ENCODE measurements at places on chromosomes 7 and 10. TPM values are rescaled to one million over a fixed set of nuclear protein-coding genes. Genes with fewer than 3 reads are reported as not detected.

The DLX5 gene
- not detected for total RNA-seq

The PLXNA4 gene
- total RNA-seq, result 0.70 TPM

The TNRC18 gene
- total RNA-seq, result 43.3 TPM

The MMD2 gene
- not detected for total RNA-seq

- no peak overlapping the region for H3K27ac ChIP-seq
- peaks cover 8% of the 10 kb centered on the region for H3K27me3 ChIP-seq
- no peak overlapping the region for H3K4me3 ChIP-seq
- no peak for DNase-seq
- no peaks in the 10 kb centered on the region for H3K4me1 ChIP-seq
Measured at GRCh38 chr10:98587156-98587837, 140.6 kb upstream of the HPS1 start.

DNA sequence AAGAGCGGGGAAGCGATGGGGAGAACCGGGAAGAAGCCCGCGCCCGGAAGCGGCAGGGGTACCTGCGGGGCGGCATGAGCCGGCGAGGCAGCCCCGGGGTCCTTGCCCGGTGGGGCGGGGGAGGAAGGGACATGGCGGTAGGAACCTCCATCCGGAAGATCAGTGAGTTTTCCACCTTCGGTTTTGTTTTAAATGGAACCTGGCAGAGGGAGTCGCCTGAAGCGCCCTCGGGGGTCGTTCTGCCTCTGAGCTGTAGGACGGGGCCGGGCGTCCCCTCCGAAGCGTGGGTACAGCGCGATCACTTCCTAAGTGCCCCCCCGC, 471 bp downstream of the PFKP start:
- peaks cover 19% of the 10 kb centered on the region for H3K27me3 ChIP-seq
- peaks cover 40% of the 10 kb centered on the region for H3K36me3 ChIP-seq
- peak overlapping the region; percentile 93 for H3K4me3 ChIP-seq
- DNase-seq, result peak; percentile 79

- H3K4me1 ChIP-seq, result no peaks in the 10 kb centered on the region
- no peak for DNase-seq
- H3K36me3 ChIP-seq, result peaks cover 47% of the 10 kb centered on the region
Measured at GRCh38 chr10:97250952-97251351, 41.5 kb downstream of the ARHGAP19 start.

GRCh38 chr7:142607351-142607750, 141.9 kb upstream of the PRSS1 start:
- H3K36me3 ChIP-seq, result no peaks in the 10 kb centered on the region
- no peak for DNase-seq
- H3K4me1 ChIP-seq, result peaks cover 8% of the 10 kb centered on the region
- no peak overlapping the region for H3K27ac ChIP-seq
- H3K4me3 ChIP-seq, result no peak overlapping the region

DNA sequence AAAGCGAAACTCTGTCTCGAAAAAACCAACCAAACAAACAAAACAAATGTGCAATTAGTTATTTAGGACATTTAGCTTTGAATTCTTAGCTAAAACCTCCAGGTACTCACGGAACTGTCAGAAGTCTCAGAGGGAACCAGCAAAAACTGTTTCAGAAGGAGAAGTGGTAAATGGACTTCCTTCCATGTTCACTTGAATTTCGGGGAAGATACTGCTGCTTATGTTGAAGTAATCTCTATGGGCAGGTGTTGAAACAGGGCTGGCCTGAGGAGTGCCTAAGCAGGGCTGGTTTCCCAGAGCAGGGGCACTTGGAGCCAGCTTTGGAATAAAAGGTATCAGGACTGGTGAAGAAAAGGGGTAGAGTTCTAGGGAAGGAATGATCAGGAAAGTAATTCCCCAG, 2.4 kb upstream of the EXOC6 start:
- peaks cover 34% of the 10 kb centered on the region for H3K4me1 ChIP-seq
- DNase-seq, result no peak
- H3K27me3 ChIP-seq, result no peaks in the 10 kb centered on the region
- H3K36me3 ChIP-seq, result no peaks in the 10 kb centered on the region
- no peak overlapping the region for H3K4me3 ChIP-seq
- no peak overlapping the region for H3K27ac ChIP-seq

DNA sequence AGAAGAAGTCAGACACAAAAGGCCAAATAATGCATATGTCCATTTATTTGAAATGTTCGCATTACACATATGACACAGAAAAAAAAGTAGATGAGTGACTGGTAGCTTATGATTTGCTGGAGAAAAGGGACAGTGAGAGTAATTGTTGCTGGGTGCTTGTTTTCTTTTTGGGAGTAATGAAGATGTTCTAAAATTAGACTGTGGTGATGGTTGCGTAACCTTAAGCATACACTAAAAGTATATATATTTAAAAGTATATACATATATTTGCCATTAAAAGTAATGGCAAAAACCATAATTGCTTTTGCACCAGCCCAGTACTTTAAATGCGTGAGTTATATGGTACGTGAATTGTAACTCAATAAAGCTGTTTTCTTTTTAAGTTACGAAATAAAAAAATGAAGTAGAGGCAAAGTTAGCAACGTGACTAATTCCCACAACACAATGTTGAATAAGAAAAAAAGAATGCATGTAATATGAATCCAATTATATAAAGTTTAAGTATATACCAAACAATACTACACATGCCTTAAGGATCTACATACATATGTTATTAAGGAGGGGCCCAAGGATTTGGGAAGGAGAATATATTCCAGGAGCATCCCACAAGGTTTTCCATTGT, 360.4 kb upstream of the CELF2 start:
- no peak overlapping the region for H3K27ac ChIP-seq
- H3K4me3 ChIP-seq, result no peak overlapping the region
- no peaks in the 10 kb centered on the region for H3K36me3 ChIP-seq
- DNase-seq, result no peak
- H3K27me3 ChIP-seq, result no peaks in the 10 kb centered on the region

DNA sequence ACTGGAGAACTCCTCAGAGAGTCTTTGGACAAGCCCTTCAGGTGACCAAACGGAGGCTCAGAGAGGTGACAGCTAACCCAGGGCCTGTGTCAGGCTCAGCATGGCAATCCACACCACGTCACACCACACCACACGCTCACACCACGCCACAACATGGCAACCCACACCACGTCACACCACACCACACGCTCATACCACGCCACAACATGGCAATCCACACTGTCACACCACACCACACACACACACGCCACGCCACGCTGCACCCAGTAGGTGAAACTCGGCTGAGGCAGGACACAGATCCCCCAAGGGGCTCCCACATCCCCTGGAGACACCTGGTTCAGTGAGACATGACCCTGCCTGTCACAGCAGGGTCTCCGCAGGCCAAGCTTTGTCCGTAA, 107.3 kb downstream of the PDGFA start:
- no peak for DNase-seq
- no peak overlapping the region for H3K27ac ChIP-seq
- H3K36me3 ChIP-seq, result no peaks in the 10 kb centered on the region
- no peaks in the 10 kb centered on the region for H3K27me3 ChIP-seq

DNA sequence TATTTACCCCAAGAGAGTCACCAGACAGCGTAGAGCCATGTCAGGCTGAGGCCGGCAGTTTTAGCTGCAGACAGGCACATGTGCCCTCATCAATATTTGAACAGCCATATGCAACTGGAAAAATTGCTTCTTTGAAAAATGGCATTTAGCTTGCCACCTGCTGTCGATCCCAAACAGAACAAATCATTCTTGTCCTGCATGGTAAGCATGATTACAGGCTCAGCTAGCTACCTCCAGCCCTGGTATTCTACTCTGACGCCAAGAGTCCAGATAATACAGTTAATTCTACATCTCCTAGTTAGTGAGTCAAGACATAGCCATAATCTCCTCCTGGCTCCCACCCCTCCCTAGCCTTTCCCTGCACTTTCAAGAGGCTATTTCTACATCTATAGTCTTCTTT, 7.7 kb downstream of the CREB3L2 start:
- H3K4me1 ChIP-seq, result peaks cover 38% of the 10 kb centered on the region
- peaks cover 24% of the 10 kb centered on the region for H3K36me3 ChIP-seq
- no peak overlapping the region for H3K27ac ChIP-seq

- DNase-seq, result no peak
- no peaks in the 10 kb centered on the region for H3K27me3 ChIP-seq
- no peak overlapping the region for H3K4me3 ChIP-seq
- no peaks in the 10 kb centered on the region for H3K36me3 ChIP-seq
Measured at GRCh38 chr7:12709726-12710502, 22.5 kb downstream of the ARL4A start.

DNA sequence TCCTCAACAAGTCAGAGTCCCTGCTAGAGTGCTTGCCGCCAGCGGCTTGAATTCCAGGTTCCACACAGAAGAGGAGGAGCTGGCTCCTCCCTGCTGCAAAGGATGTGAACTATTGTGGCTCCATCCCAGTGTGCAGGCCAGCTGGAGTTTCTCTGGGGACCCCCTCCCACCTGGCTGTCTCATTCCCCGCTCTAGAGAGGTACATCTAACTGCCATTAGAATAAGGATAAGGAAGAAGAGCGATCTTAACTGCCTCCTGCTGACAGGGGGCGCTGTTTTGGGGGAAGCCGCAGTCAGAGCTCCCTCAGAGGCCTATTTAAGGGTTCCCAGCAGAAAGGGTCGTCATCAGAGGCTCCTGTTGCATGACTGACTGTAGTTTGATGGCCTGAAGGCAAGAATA, 40.8 kb upstream of the HECW1 start:
- peaks cover 6% of the 10 kb centered on the region for H3K4me1 ChIP-seq
- peaks cover 5% of the 10 kb centered on the region for H3K27me3 ChIP-seq

- no peak overlapping the region for H3K27ac ChIP-seq
- DNase-seq, result no peak
- no peak overlapping the region for H3K4me3 ChIP-seq
- H3K36me3 ChIP-seq, result no peaks in the 10 kb centered on the region
- H3K4me1 ChIP-seq, result no peaks in the 10 kb centered on the region
Measured at GRCh38 chr10:111923032-111923431, 260.5 kb downstream of the GPAM start.

- H3K27me3 ChIP-seq, result peaks cover 3% of the 10 kb centered on the region
- no peak overlapping the region for H3K27ac ChIP-seq
- no peak for DNase-seq
- no peaks in the 10 kb centered on the region for H3K4me1 ChIP-seq
- H3K36me3 ChIP-seq, result no peaks in the 10 kb centered on the region
Measured at GRCh38 chr7:49878089-49878488, 104.7 kb downstream of the VWC2 start.

GRCh38 chr7:158030071-158030470, 557.6 kb downstream of the PTPRN2 start:
- no peaks in the 10 kb centered on the region for H3K4me1 ChIP-seq
- H3K27me3 ChIP-seq, result peaks cover 2% of the 10 kb centered on the region
- DNase-seq, result no peak
- no peaks in the 10 kb centered on the region for H3K36me3 ChIP-seq
- no peak overlapping the region for H3K4me3 ChIP-seq
- H3K27ac ChIP-seq, result no peak overlapping the region

- no peaks in the 10 kb centered on the region for H3K27me3 ChIP-seq
- peaks cover 17% of the 10 kb centered on the region for H3K36me3 ChIP-seq
- H3K4me1 ChIP-seq, result peaks cover 49% of the 10 kb centered on the region
- H3K4me3 ChIP-seq, result peak overlapping the region; percentile 94
- H3K27ac ChIP-seq, result peak overlapping the region; percentile 54
- peak; percentile 86 for DNase-seq
Measured at GRCh38 chr10:5447611-5448071, 35.3 kb downstream of the NET1 start.

DNA sequence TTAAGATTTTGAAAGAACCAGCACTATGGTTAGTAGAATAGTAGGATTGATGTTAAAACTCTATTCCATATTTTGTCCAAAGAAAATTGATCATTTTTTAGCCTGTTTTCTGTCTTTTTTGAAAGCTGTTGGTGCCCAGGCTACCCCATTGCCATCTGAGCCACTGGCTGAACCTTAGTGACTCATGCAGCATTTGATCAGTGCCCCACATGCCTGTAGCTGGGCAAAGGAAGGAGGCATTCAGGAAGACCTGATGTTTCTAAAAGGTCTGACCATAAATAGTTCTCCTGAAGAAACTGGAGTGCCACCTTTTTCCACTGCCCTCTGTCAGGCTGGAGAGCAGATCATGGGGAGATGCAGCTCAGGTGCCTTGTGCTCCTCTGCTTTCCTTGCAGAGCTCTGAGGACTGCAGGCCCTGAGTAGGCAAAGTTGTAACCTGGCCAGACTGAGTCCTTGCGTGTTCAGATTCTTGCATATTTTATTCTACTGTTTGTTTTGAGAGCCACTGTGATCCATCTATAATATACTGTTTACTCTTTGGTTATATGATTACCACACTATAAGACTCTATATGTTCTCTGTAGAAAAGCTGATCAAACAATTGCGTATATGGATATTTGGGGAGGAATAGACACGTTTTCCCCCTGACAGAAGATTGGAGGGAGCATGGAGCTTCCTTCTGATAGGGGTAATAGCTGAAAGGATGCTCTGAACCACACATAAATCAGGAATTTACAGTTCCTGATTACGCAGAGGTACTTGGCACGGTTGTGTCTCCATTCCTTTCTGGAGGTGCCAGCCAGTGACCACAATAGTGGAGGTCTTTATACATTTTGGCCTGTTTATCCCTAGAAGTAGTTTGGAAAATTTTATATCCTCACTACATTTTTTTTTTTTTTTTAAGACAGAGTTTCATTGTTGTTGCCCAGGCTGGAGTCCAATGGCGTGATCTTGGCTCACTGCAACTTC, 48.9 kb upstream of the GJD4 start:
- H3K4me3 ChIP-seq, result no peak overlapping the region
- no peaks in the 10 kb centered on the region for H3K27me3 ChIP-seq
- peaks cover 3% of the 10 kb centered on the region for H3K4me1 ChIP-seq
- no peak for DNase-seq
- no peak overlapping the region for H3K27ac ChIP-seq

DNA sequence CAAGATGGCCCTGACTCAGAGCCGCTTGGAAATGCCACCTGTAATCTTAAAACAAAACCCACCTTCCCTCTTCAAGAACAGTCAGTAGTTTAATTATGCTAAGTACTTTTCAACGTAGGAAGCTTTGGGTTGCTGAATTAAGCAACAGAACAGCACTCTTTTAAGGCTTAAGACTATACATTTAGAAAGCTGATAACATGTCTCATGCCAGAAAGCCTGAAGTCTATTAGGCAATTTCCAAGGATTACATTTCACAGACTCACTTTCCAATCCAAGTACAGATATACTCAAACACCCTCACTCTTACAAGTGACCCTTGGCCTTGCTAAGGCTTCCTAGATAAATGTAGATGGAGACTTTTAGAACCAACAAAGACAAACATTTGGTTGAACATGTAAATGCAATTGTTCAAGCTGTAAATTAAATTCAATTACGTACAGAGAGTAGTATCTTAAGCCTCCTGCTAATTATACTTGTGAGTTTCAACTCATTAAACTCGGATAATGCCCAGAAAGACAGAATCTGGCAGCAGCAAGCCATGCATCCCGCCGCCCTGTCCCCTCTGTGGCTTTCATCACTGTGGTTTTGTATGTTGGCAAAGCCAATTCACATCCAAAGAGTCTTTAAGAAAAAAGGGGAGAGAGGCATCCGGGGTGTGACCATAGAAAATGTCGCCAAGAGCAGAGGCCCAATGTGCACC, 283.1 kb upstream of the NRP1 start:
- no peaks in the 10 kb centered on the region for H3K4me1 ChIP-seq
- no peaks in the 10 kb centered on the region for H3K36me3 ChIP-seq
- no peak overlapping the region for H3K27ac ChIP-seq
- no peak overlapping the region for H3K4me3 ChIP-seq

GRCh38 chr7:138618933-138619332, 82.2 kb downstream of the SVOPL start:
- H3K4me3 ChIP-seq, result no peak overlapping the region
- peaks cover 1% of the 10 kb centered on the region for H3K4me1 ChIP-seq
- no peak for DNase-seq
- H3K36me3 ChIP-seq, result no peaks in the 10 kb centered on the region

GRCh38 chr10:118543714-118544400, 51.6 kb downstream of the PRLHR start:
- no peaks in the 10 kb centered on the region for H3K4me1 ChIP-seq
- H3K27ac ChIP-seq, result no peak overlapping the region
- peaks cover 52% of the 10 kb centered on the region for H3K27me3 ChIP-seq
- peak; percentile 86 for DNase-seq
- no peaks in the 10 kb centered on the region for H3K36me3 ChIP-seq
